ENCODE measurements at places on chromosomes 1 and 21.

DNA sequence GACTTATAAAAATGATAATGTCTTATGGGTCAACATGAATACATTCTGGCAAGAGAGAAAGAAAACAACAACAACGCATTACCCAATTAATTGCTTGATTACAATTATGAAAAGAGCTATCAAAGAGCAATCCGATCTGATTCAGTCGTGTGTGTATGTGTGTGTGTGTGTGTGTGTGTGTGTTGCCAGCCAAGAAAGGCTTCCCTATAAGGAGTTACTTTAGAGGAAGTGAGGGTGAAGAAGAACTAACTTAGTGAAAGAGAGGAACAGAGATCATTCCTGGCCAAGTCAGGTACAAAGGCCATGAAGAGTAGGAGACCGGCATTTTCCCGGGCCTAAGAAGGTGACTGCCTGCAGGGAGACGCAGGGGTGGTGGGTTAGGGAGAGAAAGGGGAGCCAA lies 9.4 kb downstream of the TMEM35B start:
- no peak for DNase-seq

GRCh38 chr1:106266786-106267185 lies 789.7 kb upstream of the PRMT6 start:
- no peak for DNase-seq

DNA sequence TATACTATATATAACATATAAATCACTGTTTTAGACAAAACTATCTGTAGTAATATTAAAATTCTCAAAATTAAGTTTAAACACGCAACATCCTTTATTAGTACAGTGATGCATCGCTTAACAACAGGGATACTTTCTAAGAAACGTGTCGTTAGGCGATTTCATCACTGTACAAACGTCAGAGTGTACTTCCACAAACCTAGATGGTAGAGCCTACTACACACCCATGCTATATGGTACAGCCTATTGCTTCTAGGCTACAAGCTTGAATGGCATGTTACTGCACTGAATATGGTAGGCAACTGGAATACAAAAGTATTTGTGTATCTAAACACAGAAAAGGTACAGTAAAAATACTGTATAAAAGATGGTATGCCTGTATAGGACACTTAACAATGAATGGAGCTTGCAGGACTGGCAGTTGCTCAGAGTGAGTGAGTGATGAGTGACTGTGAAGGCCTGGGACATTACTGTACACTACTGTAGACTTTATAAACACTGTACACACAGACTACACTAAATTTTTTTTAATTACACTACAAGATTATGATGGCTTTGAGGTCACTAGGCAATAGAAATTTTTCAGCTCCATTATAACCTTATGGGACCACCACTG lies 10.5 kb downstream of the FOXJ3 start:
- no peak for DNase-seq

GRCh38 chr1:29123887-29124365 lies at the start of gene TMEM200B:
TMEM200B (minus strand) TSS chr1:29123903; CDS start chr1:29121828, 2,075 bp downstream.
- DNase-seq: no peak

DNA sequence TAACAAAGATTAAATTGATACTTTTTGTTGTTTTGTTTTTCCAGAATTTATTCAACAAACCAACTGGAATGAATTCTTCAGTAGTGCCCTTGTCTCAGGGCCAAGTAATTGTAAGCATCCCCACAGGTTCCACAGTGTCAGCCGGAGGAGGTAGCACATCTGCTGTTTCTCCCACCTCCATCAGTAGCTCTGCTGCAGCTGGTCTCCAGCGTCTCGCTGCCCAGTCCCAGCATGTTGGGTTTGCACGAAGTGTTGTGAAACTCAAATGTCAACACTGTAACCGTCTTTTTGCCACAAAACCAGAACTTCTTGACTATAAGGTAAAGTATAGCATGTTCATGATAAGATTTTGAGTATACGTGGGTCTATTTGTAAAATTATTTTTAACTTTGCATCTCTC lies 118.5 kb downstream of the ZMYM4 start:
- no peak for DNase-seq

- no peak for DNase-seq
Measured at GRCh38 chr1:115648717-115649691, 7.2 kb downstream of the VANGL1 start.

DNA sequence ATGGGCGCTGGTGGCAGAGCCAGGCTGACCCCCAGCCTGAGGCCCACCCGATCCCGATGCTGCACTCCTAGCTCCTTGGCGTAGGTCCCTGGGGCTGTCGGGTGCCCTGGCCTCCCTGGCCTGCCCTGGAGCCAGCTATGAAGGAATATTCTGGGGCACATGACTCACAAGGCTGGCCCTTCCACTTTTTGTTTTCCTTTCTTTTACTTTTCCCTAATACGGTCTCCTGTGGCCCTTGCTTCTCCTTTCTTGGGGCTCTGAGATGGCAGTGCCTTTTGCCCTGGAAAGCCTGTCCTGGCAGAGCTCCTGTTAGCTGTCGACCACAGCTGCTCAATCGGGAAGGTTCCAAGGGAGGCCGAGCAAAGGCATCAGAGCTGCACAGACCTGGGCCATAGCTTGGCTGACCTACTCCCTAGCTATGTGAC lies 22.1 kb downstream of the ARHGEF10L start:
- no peak for DNase-seq

- DNase-seq: no peak
Measured at GRCh38 chr1:224357626-224358124, 996 bp downstream of the CNIH4 start.

GRCh38 chr1:2639203-2639602 lies 6.4 kb upstream of the MMEL1 start:
- no peak for DNase-seq

DNA sequence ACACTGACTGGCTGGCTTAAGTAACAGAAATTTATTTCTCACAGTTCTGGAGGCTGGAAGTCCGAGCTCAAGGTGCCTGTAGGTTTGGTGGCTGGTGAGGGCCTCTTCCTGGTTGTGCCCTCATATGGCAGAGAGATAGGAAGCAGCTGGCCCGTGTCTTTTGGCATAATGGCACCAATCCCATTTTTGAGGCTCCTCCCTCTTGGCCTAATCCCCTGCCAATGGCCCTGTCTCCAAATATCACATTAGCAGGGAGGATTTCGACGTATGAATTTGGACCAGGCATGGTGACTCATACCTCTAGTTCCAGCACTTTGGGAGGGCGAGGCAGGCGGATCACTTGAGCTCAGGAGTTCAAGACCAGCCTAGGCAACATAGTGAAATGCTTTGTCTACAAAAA lies 37.4 kb downstream of the AGPAT3 start:
- no peak for DNase-seq

DNA sequence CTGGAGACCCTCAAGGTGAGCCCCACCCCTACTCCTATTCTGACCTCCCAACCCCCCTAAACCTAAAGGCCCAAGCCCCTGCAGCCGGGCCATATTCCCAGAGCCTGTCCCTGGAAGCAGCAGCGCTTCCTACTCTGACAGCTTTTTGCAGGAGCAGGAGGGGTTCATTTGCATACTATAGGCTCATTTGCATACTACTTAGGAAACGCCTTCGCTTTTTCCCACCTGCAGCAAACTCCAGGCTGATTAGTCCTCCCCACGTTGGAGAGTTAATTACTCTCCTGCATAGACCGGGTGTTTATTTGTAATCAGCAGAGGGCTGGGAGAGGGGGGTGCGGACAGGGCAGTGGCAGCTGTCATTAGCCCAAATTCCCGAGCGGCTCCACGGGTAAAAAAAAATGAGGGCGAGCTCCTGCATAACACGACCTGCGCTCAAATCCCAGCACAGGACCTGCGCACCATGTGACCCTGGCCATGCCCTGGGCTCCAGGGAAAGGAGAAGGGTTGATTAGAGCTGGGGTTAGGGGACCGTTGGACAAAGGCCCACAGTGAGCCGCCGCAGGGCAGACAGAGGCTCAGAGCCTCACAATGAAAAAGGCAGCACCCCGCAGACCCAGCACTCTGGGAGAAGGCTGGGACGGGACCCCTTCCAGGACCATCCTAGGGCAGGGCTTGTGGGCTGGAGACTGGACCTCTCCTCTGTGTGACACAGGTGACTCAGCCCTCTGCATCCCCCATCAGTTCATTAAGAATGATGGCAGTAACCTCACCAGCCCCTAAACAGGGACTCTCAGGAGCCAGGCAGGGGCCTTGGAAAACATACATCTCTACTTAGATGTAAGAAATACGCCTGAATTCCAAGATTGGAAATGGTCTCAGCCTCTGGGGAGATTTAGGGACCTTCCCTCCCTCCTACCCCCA lies 9.9 kb upstream of the C1QA start:
- no peak for DNase-seq

GRCh38 chr21:45818276-45818903 lies 163.2 kb upstream of the COL6A1 start:
- no peak for DNase-seq

DNA sequence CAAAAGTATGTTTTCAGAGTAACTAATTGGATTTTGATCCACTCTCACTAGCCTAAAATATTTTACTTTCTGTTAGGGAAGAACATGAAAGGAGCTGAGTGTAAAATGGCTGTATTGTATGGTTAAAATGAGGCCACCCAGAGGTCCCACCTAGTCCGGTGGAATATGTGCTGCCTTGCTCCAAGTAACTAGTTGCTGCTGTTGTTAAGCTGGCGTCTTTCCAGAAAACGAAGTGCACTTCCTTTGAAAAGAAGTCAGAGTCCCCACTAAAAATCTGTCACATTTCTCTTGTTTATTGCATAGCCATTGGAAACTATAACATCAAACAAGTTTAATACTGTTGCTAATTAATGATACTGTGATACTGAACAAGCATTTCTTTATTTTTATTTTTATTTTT lies 3.2 kb downstream of the SLC25A33 start:
- DNase-seq: no peak

- no peak for DNase-seq
Measured at GRCh38 chr1:234408757-234409156, 35.5 kb downstream of the COA6 start.

DNA sequence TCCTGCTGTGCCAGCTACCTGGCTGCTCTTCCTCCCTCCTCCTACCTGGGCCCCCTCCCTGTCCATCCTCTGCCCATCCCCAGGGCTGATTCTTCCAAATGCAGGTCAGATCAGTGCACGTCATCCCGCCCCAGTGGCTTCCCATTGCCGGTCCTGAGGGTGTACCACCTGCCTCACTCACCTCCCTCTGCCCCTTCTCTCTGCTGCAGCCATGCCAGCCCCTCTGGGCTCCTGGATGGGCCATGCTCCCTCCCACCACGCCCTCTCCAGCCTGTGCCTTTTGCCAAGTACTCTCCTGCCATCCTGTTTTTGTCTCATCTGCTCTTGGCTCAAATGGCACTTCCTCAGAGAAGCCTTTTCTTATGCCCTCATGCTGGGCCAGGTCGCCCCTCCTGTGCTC lies 95.8 kb downstream of the ARHGEF10L start:
- DNase-seq: no peak

DNA sequence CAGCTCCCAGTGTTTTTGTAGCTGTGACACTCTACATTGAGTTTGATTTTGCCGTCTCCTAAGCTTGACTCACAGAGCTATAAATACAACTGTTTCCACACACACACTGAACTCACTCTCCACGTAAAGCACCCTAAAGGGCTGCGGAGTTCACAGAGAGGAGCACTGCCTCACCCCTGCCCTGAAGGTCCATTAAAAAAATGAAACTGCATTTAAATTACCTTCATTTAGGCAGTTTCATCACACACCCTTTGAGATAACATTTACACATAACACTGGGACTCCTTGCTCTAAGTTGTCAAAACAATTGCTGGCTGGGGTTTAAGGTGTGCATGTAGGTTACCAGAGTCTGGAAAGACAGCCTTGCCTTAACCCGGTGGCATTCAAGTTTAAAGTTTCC lies 137.1 kb upstream of the MAGI3 start:
- DNase-seq: no peak

- DNase-seq: peak; percentile 17
Measured at GRCh38 chr1:48093696-48094528, 96.7 kb upstream of the TRABD2B start.

DNA sequence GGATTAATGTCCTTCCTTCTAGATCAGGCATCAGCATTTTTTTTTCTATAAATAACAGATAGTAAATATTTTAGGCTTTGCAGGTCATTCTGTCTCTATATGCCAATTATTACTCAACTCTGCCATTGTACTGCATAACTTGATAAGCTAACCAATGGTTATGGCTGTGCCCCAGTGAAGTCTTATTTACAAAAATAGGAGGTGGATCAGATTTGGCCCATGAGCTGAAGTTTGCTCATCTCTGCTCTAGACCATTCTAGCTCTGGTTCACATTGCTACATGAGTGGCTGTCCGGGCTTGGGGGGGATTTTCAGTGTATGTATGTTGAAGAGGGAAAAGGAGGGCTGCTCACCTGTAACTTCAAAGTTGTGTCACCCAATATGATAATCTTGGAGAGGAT lies 10.1 kb downstream of the RAB7B start:
- DNase-seq: no peak

- no peak for DNase-seq
Measured at GRCh38 chr21:36692114-36692834, 6.6 kb upstream of the SIM2 start.

DNA sequence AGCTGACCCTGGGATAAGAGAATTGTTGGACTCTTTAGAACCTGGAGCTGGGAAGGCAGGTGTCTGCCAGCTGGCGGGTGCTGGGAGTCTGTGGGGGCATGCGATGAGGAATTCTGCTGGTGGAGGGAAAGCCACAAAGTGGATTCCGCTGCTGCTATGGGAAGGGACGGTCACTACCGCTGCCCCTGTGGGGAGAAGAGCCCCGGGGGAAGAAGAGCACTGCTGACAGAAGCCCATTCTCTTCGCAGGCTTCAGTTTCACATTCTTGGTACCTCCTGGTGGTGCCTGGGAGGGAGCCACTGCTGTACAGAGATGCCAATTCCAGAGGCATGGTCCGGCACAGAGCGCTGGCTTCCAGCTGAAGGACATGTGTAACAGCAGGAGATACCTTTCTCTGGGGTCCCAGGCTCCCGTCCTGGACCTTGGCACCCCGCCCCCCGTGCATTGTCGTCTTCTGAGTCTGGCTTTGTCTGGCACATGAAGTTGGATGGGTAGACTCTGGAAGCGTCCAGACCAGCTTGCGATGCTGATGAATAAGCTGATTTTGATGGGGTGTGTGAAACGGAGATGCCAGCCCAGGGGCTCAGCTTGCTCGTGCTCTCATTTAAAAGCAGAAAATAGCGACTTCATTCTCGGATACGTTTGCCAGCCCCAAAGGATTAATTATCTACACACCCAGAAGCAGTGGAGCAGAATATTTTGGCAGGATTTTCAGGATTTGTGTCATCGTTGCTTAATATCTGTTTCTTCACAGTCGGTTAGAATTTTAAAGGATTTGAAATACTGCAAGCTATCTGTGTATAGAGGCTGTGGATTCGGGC lies 13.2 kb downstream of the PDXK start:
- no peak for DNase-seq
